ENCODE measurements at places on chromosomes 5 and 9.

GRCh38 chr5:179405054-179405416 lies 59.8 kb upstream of the ADAMTS2 start:
- no peak for DNase-seq
- no peak overlapping the region for H3K27ac ChIP-seq
- H3K4me3 ChIP-seq = no peak overlapping the region
- H3K4me1 ChIP-seq = no peaks in the 10 kb centered on the region
- H3K27me3 ChIP-seq = no peaks in the 10 kb centered on the region

DNA sequence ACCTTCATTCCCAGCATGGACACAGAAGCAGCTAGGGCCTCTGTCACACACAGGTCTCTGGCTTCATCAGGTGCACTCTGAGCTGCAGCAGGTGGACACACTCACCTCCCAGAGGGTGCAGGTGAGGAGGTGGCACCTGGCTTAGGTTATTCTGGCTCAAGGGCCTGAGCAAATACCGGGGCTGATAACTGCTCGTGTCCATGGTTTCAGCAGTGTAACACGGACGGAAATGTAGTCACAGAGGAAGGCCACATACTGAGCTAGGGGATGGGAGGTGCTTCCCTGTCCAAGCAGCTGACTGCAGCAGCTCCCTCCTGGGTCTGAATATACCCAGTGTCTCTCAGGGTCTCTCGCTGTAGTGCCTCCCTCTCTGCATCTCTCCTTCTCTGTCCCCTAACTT lies 5.7 kb downstream of the PHF2 start:
- no peaks in the 10 kb centered on the region for H3K27me3 ChIP-seq
- no peak overlapping the region for H3K4me3 ChIP-seq
- H3K36me3 ChIP-seq = peaks cover 7% of the 10 kb centered on the region
- H3K27ac ChIP-seq = no peak overlapping the region

- no peaks in the 10 kb centered on the region for H3K4me1 ChIP-seq
- peak; percentile 35 for DNase-seq
- peaks cover 35% of the 10 kb centered on the region for H3K27me3 ChIP-seq
- no peak within 1 kb of the TSS for H3K27ac ChIP-seq
Observed at GRCh38 chr9:135701959-135702721, at the start of gene KCNT1. TSS of gene KCNT1 (plus strand) at chr9:135702185. CDS start at chr9:135702259, 74 bp downstream.

DNA sequence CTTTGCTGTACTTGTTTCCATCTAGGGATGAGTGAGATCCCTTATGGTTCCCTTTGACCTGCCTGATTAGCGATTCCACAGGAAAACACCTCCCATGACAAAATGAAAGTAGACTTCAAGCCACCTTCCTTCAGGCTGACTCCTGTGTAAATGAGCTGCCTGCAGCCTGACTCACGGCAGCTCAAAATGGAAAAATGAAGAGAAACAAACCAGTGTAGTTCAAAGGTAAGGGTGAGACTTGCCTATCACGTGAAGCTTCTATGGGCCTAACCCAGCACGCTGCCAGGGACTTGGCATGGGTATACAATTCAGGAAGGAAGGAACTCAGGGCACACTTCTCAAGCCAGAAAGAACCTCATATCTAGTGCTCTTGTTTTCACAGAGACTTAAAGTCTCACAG lies 110.1 kb upstream of the LRRTM2 start:
- H3K36me3 ChIP-seq = peaks cover 7% of the 10 kb centered on the region
- no peak overlapping the region for H3K27ac ChIP-seq
- no peak overlapping the region for H3K4me3 ChIP-seq
- H3K27me3 ChIP-seq = no peaks in the 10 kb centered on the region
- no peak for DNase-seq

DNA sequence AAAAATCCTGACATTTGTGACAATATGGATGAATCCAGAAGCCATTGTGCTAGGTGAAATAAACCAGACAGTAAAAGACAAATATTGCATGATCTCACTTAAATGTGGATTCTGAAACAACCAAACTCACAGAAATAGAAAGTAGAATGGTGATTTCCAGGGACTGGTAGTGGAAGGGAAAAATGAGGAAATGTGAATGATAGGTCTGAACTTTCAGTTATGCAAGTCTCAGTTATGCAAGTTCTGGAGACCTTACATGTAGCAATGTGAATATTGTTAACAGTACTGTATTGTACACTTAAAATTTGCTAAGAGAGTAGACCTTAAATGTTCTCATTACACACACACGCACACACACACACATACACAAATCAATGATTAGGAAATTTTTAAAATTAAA lies 84.9 kb downstream of the SLCO4C1 start:
- no peak overlapping the region for H3K4me3 ChIP-seq
- H3K27ac ChIP-seq = no peak overlapping the region
- H3K4me1 ChIP-seq = no peaks in the 10 kb centered on the region
- no peak for DNase-seq

DNA sequence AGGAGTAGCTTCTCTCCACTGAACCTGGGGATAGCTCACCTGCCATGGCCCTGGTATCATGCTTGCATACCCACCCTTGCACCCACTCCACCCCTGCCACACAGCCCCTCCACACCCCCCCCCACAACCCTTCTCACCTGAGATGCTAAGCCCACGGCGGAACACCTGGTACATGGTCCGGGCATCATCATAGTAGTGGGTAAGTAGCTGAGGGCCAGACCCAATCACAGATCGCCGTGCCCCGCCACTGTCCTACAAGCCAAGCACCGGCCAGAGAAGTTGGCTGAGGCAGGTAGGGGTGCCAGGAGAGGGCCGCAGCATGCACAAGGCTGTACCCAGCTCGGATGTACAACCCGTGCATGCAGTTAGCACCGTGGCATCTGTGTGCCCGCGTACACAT lies 20.7 kb downstream of the ACSL6 start:
- peaks cover 6% of the 10 kb centered on the region for H3K4me1 ChIP-seq
- H3K27me3 ChIP-seq = no peaks in the 10 kb centered on the region
- DNase-seq = no peak
- no peak overlapping the region for H3K27ac ChIP-seq

- H3K4me3 ChIP-seq = no peak overlapping the region
- no peaks in the 10 kb centered on the region for H3K27me3 ChIP-seq
- H3K36me3 ChIP-seq = peaks cover 6% of the 10 kb centered on the region
- no peak overlapping the region for H3K27ac ChIP-seq
- H3K4me1 ChIP-seq = no peaks in the 10 kb centered on the region
Observed at GRCh38 chr5:124783794-124784193, 37.4 kb upstream of the ZNF608 start.

DNA sequence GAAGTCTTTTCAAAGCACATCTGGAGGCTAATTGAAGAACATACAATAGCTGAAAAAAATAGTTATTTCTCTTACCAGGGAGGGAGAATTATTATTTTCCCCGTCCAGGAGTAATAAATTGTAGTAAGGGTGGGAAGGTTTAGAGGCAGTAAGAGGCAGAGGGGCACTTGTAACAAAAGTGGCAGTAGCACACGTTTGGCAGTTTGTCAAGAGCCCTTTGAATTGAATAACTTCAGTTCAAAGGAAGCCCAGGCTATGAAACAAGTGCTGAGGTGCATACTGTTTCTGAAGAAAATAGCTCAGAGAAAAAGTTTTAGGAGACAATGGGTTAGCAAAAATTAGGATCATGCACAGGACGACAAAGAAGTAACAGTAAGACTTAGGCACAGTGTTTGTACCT lies 451.3 kb downstream of the LRRC70 start:
- DNase-seq = no peak
- H3K27ac ChIP-seq = no peak overlapping the region
- H3K4me3 ChIP-seq = no peak overlapping the region
- H3K36me3 ChIP-seq = no peaks in the 10 kb centered on the region
- no peaks in the 10 kb centered on the region for H3K4me1 ChIP-seq

Data from naive B cell (primary cell).